B cell (primary cell): ENCODE measurements at places on chromosomes 6 and 20. TPM values are rescaled to one million over a fixed set of nuclear protein-coding genes. Genes with fewer than 3 reads are reported as not detected.

Gene GTPBP2
- total RNA-seq, result 103 and 122 TPM in 2 replicates

Gene SLPI
- total RNA-seq, result not detected in 2 replicates

Gene CST5
- total RNA-seq, result not detected in 2 replicates

Gene GPX5
- total RNA-seq, result not detected in 2 replicates

Gene GJA10
- not detected in 2 replicates for total RNA-seq

Gene RGS17
- not detected in 2 replicates for total RNA-seq

Gene NOX3
- not detected in 2 replicates for total RNA-seq

Gene TRIM38
- 57.2 and 57.5 TPM in 2 replicates for total RNA-seq

Gene CTAGE9
- total RNA-seq, result not detected in 2 replicates

Gene TRIM31
- not detected in 2 replicates for total RNA-seq

Gene BPIFB2
- total RNA-seq, result not detected in 2 replicates

Gene IL17A
- total RNA-seq, result not detected in 2 replicates

Gene OOEP
- 0.97 TPM in 1 of 2 replicates, not detected in the other for total RNA-seq

Gene SAMD5
- not detected in 2 replicates for total RNA-seq

Gene ADGRG6
- total RNA-seq, result not detected in 2 replicates

Gene SNX9
- 50.7 and 53.0 TPM in 2 replicates for total RNA-seq

Gene LY6G6F
- not detected in 2 replicates for total RNA-seq

Gene ME1
- not detected in 2 replicates for total RNA-seq

- peaks cover 32% of the 10 kb centered on the region for H3K36me3 ChIP-seq
- DNase-seq, result no peak
- no peak overlapping the region for H3K27ac ChIP-seq
- no peaks in the 10 kb centered on the region for H3K27me3 ChIP-seq
- no peak overlapping the region for H3K4me3 ChIP-seq
Measured at GRCh38 chr20:3123542-3123941, 36.1 kb downstream of the FASTKD5 start.

DNA sequence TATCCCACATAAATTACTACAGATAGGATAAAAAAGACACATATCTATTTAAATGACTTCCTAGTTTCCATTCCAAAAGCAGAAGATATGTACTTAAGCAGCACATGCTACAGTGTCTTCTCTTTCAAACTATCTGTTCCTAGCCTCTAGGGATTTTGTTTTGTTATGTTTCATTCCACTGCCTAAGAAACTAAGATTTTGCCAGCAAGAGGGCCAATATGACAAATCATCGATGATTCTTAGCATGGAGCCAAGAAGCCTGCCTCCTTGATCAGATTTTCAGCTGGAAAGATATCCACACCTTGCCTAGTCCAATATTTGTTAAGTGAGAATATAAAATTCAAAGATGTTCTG is 7.0 kb downstream of the SNX5 start:
- no peaks in the 10 kb centered on the region for H3K36me3 ChIP-seq
- no peak overlapping the region for H3K4me3 ChIP-seq
- H3K27me3 ChIP-seq, result no peaks in the 10 kb centered on the region

GRCh38 chr6:7050872-7051779 is 56.6 kb upstream of the RREB1 start:
- H3K27me3 ChIP-seq, result no peaks in the 10 kb centered on the region
- peak overlapping the region; percentile 23 for H3K27ac ChIP-seq
- no peak overlapping the region for H3K4me3 ChIP-seq
- H3K36me3 ChIP-seq, result no peaks in the 10 kb centered on the region

GRCh38 chr6:104486035-104486434 is 373.7 kb downstream of the HACE1 start:
- H3K4me3 ChIP-seq, result no peak overlapping the region
- no peaks in the 10 kb centered on the region for H3K4me1 ChIP-seq
- no peaks in the 10 kb centered on the region for H3K36me3 ChIP-seq
- DNase-seq, result no peak

- H3K27ac ChIP-seq, result peak overlapping the region; percentile 79
- peak; percentile 86 for DNase-seq
- peak overlapping the region; percentile 17 for H3K4me3 ChIP-seq
- no peaks in the 10 kb centered on the region for H3K27me3 ChIP-seq
- peaks cover 12% of the 10 kb centered on the region for H3K36me3 ChIP-seq
- peaks cover 78% of the 10 kb centered on the region for H3K4me1 ChIP-seq
Measured at GRCh38 chr6:42021847-42022754, 28.2 kb upstream of the TAF8 start.

- H3K4me1 ChIP-seq, result peaks cover 3% of the 10 kb centered on the region
- no peak overlapping the region for H3K27ac ChIP-seq
- no peaks in the 10 kb centered on the region for H3K27me3 ChIP-seq
- no peaks in the 10 kb centered on the region for H3K36me3 ChIP-seq
- no peak overlapping the region for H3K4me3 ChIP-seq
- DNase-seq, result no peak
Measured at GRCh38 chr6:15690510-15690909, 27.7 kb upstream of the DTNBP1 start.

GRCh38 chr6:115443825-115444478 is 616.7 kb downstream of the FRK start:
- H3K27ac ChIP-seq, result no peak overlapping the region
- no peaks in the 10 kb centered on the region for H3K27me3 ChIP-seq
- no peaks in the 10 kb centered on the region for H3K4me1 ChIP-seq
- no peak overlapping the region for H3K4me3 ChIP-seq

GRCh38 chr6:7532232-7532631 is 9.2 kb upstream of the DSP start:
- peaks cover 9% of the 10 kb centered on the region for H3K27me3 ChIP-seq
- no peak overlapping the region for H3K4me3 ChIP-seq
- DNase-seq, result no peak
- no peaks in the 10 kb centered on the region for H3K4me1 ChIP-seq
- no peaks in the 10 kb centered on the region for H3K36me3 ChIP-seq

GRCh38 chr6:136738692-136739057 is 53.6 kb downstream of the MAP3K5 start:
- H3K4me3 ChIP-seq, result no peak overlapping the region
- no peak for DNase-seq
- no peak overlapping the region for H3K27ac ChIP-seq
- no peaks in the 10 kb centered on the region for H3K27me3 ChIP-seq
- no peaks in the 10 kb centered on the region for H3K4me1 ChIP-seq

- no peak overlapping the region for H3K27ac ChIP-seq
- peak; percentile 27 for DNase-seq
- H3K36me3 ChIP-seq, result no peaks in the 10 kb centered on the region
Measured at GRCh38 chr20:36384022-36384619, 78.0 kb downstream of the DLGAP4 start.

GRCh38 chr6:167987396-167988153 is 9.9 kb upstream of the KIF25 start:
- H3K4me3 ChIP-seq, result no peak overlapping the region
- DNase-seq, result no peak
- H3K4me1 ChIP-seq, result no peaks in the 10 kb centered on the region
- H3K27me3 ChIP-seq, result no peaks in the 10 kb centered on the region
- H3K27ac ChIP-seq, result no peak overlapping the region

DNA sequence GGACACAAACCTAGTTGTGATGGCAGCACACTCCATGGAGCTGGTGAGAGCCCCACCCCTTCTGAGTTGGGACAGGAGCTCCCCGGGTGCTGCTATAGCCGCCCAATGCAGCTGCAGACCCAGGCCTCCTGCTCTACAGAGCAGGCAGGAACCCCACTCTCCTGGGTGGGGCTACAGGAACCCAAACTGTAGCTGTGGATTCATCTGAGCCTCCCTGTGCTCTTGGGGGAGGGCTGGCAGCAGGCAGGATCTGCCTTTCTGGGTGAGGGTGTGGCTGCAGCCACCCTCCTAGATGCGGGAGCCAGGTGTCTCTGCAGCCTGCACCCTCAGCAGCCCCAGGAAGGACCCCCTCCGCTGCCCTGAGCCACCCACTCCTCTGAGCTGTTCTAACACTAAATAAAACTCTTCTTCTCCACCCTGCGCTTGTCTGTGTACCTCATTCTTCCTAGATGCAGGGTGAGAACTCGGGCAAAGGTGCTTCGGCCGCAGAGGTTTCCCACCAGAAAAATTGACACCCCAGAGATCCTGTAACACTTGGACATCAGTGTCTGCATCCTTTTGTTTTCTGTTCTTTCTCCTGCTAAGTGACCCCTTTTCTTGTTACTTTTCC is 55.2 kb upstream of the KIF13A start:
- H3K4me1 ChIP-seq, result no peaks in the 10 kb centered on the region
- no peaks in the 10 kb centered on the region for H3K27me3 ChIP-seq
- H3K4me3 ChIP-seq, result no peak overlapping the region

- no peaks in the 10 kb centered on the region for H3K36me3 ChIP-seq
- no peak for DNase-seq
- H3K4me1 ChIP-seq, result no peaks in the 10 kb centered on the region
- no peaks in the 10 kb centered on the region for H3K27me3 ChIP-seq
- no peak overlapping the region for H3K27ac ChIP-seq
Measured at GRCh38 chr20:12411246-12411940, 493.7 kb downstream of the BTBD3 start.

DNA sequence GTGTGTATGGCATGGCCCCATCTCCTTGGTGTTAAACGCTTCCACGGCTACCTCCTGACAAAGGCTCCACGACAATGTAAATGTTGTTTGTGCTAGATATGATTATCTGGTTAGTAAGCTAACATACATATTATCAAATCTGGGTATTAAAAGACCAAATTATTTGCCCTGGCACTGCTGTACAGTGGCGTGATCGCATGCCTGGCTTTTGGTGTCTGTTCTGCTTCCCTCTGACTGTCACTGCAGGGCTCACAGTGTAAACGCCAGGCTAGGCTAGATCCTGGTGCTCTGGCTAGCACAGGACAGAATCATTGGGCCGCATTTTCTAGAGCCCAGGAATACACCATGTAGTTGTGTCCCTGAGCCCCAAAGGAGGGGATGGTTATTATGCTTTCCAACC is 38.7 kb downstream of the CD164 start:
- H3K27ac ChIP-seq, result no peak overlapping the region
- no peak for DNase-seq
- no peaks in the 10 kb centered on the region for H3K27me3 ChIP-seq
- H3K36me3 ChIP-seq, result no peaks in the 10 kb centered on the region

DNA sequence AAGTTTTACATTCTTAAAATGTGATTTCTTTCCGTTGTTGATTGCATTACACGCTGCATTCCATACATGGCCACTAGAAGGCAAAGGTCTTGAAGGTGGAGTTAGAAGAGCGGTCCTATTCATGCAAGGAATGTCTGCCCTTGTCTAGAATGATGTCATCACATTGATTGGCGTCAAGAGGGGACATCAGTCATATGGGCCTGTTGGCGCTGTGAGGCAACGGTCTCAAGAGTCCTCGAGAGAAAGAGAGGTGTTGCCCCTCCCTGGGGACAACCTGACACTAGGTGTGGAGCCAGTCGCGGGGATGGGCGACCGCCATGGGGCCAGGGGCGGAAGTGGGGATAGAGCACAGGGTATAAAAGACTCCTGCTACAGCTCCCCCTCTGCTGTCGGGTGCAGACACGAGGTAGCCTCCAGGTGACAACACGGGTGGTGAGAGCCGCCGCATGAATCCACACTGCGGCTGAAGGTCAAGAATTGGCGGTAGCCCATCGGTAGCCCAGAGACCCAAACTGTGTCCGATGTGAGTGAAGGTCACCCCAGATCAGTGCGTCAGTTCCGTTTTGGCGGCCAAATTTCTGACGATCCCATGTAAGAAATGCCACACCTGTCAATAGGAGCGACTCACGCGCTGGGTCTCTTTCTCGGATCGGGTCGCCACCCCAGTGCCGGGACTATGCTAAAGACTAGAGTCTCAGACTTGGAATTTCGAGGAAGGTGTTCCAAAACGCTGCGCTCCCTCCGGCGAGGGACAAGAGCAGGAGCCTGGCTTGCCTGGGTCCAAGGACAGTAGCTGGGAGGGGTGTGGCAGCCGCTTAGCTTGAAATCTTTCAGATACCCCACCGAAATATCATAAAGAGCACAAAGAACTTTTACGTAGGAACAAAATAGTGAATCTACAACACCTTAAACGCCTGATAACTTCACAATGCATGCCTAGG is 93.2 kb upstream of the ZNF184 start:
- H3K27me3 ChIP-seq, result peaks cover 38% of the 10 kb centered on the region
- no peak for DNase-seq
- H3K4me1 ChIP-seq, result peaks cover 7% of the 10 kb centered on the region
- no peaks in the 10 kb centered on the region for H3K36me3 ChIP-seq

DNA sequence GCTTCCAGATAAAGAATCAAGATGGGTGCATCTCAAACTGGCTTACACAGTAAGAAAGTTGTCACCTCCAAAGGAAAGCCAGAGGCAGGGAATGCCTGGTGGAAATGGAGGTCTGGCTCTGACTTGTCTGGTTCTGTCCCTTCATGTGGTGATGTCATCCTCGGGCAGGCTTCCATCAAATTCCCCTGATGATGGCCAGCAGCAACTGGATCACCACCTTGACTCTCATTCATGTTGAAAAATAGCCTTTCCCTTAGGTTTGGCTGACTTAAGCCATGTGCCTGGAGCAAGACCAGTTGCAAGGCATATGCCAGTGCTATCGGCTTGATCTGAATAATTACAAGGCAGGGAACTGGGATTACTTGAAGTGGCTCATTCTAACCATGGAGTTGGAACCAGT is 28.8 kb downstream of the IMPG1 start:
- no peak for DNase-seq
- H3K27me3 ChIP-seq, result no peaks in the 10 kb centered on the region
- H3K4me3 ChIP-seq, result no peak overlapping the region

- H3K27me3 ChIP-seq, result no peaks in the 10 kb centered on the region
- peak; percentile 81 for DNase-seq
- no peak overlapping the region for H3K27ac ChIP-seq
- H3K36me3 ChIP-seq, result no peaks in the 10 kb centered on the region
Measured at GRCh38 chr6:3162565-3163247, 5.4 kb upstream of the TUBB2A start.

DNA sequence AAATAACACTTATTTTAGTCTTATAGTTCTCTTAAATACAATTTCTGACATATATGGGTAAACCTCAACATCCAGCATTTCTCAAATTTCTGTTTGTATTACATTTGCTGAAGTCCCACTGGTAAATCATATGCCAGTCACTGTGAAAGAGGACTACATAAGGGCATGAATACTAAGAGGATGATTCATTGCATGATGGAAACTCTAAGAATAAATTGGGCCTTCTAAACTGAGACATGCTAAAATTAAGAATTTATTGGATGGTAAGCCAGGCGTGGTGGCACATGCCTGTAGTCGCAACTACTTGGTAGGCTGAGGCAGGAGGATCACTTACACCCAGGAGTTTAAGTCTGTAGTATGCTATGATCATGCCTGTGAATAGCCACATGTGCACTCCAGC is 12.1 kb downstream of the DEFB123 start:
- H3K27ac ChIP-seq, result no peak overlapping the region
- no peaks in the 10 kb centered on the region for H3K27me3 ChIP-seq
- no peaks in the 10 kb centered on the region for H3K36me3 ChIP-seq
- DNase-seq, result no peak

DNA sequence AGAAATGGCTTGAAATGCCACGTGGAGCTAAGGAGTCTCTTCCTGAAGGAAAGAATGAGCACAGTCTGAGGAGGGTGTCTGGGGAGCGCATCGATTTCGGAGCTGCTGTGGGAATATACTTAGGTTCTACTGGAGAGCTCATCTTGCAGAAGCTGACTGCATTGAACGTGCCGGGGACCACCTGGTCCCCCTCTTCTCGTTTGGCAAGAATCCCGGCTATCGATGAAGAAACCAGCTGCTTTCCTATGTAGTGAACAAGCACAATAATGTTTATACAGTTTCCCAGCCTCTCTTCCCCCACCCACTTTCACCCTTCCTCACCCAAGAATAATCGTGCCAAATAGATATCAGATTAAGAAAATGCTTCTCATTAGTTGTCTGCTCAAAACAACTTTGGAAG is 242.5 kb downstream of the PACRG start:
- no peak for DNase-seq
- H3K27ac ChIP-seq, result no peak overlapping the region
- H3K36me3 ChIP-seq, result no peaks in the 10 kb centered on the region
- no peaks in the 10 kb centered on the region for H3K4me1 ChIP-seq
- no peaks in the 10 kb centered on the region for H3K27me3 ChIP-seq
- no peak overlapping the region for H3K4me3 ChIP-seq

- peak; percentile 56 for DNase-seq
- H3K4me1 ChIP-seq, result no peaks in the 10 kb centered on the region
- no peaks in the 10 kb centered on the region for H3K27me3 ChIP-seq
- no peak overlapping the region for H3K27ac ChIP-seq
- H3K36me3 ChIP-seq, result no peaks in the 10 kb centered on the region
- no peak overlapping the region for H3K4me3 ChIP-seq
Measured at GRCh38 chr20:9609887-9610502, 95.6 kb downstream of the LAMP5 start.
